ENCODE measurements at places on chromosomes 16 and 17.

DNA sequence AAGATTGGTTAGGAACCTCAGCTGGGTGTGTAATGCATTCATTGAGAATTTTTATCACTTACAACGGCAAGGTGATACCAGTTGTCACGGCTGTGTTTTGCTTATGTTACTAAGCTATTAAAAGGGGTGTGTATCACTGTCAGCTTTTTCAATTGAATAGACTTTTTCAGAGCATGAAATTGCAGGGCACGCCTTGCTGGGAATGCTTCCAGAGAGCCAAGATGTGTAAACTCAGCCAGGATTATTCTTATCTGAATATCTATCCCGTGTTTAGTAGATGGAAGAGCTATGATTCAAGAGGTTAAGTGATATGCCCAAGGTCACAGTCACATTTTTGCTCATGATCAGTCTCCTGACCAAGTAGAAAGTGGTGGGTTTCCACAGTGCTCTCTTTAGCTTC lies 6.6 kb upstream of the TEKT3 start:
- DNase-seq = no peak

- no peak for DNase-seq
Measured at GRCh38 chr17:40351359-40352236, 12.9 kb downstream of the GJD3 start.

DNA sequence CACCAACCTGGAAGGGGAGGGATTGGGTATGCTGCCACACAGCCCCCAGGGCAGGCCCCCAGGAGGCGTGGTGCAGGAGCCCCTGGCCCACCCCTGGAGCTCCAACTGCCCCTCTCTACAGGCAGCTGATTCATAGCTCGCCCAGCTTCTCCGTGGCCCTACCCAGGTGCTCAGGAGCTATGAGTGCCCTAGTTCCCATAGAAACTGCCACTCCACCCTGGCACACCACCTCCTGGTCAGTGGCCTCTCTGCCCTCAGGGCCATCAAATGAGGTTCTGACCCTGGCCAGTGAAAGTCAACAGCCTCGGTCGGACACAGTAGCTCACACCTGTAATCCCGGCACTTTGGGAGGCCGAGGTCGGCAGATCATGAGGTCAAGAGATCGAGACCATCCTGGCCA lies 18.0 kb downstream of the CNGB1 start:
- DNase-seq = no peak

DNA sequence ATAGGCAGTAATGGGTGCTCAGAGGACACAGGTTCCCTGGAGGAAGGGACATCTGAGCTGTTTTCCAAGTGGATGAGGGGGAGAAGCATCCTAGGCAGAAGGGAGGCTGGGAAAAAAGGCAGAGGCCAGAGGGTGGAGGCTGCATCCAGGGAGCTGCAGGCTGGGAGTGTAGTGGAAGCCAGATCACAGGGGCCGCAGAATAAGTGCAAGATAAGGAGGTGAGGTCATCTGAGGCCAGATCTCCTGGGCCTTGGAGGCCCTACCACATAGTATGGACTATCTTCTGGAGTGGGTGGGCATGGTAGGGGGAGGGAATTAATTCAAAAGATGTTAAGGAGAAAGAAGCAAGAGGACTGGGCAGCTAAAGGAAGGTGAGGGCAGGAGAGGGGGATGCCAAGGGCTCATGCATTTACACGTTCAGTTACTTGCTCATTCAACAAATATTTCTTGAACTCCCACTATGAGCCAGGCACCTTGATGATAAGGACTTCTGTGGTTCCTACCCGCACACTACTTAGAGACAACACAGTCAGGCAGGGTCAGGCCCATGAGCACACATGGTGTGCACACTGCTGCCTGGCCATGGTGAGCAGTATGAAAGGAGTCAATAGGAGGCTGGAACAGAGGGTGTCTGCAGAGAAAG lies 2.4 kb upstream of the RIPOR1 start:
- no peak for DNase-seq

- DNase-seq = no peak
Measured at GRCh38 chr17:73939806-73940205, 263.7 kb upstream of the RPL38 start.

GRCh38 chr17:47009759-47010594 lies 30.9 kb upstream of the RPRML start:
- no peak for DNase-seq

GRCh38 chr17:9828296-9829295 lies 2.9 kb downstream of the GLP2R start:
- DNase-seq = no peak

DNA sequence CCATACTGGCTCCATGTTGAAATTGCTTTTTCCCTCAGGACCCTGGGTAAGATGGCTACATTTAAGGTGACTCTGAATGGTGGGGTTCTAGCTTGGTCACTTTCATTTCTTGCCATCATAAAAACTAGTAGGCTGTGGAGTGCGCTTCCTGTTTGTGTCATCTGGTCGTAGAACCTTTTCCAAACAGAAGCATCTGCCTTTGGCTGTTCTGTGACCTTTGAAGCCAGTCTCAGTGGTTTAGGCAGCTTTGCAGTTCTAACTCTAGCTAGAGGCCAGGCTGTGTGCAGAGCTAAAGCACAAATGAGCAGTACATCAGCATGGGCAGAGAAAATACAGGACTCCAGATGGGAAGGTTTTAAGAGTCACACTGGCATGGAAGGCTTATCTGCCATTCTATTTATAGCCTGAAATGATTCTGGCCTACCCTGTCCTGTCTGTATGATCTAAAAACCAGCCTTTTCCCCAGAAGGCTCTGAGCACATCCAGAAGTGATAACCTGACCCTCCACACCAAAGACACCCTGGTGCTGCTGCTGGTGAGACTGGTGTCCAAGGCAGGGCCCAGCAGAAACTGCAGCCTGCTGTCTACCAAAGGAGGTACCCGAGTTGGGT lies 8.6 kb downstream of the ESRP2 start:
- DNase-seq = no peak

DNA sequence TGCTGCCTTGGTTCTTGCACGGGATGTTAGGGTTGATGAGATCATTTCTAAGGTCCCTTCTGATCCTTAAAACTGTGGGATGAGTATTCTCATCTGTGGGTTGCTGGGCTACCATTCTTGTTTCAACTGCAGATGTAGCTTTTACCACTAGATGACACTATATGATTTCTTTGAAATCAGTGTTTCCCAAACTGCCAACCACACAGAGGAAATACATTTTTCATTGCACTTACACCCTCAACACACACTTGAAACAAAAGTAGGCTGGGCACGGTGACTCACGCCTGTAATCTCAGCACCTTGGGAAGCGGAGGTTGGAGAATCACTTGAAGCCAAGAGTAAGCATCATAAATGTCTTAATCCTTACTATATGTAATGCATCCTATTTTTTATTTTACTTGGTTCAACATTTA lies 15.3 kb downstream of the LCMT1 start:
- DNase-seq = no peak

DNA sequence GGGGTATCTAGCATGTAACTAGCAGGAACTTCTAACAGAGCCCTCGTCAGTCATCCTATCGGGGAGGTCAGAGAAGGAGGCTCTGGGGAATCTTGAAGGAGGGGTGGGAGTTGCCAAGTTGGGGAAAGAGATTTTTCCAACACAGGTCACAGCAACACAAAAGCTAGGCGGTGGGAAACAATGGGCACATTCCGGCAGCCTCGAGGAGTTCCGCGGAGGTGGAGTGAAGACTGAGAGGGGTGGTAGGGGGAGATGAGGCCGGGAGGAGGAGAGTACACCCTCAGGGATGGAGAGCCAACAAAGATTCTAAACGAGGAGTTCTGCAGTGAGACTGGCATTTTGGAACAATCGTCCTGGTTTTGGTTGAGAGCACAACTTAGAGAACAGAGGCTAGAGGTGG lies 13.5 kb upstream of the CALB2 start:
- no peak for DNase-seq

GRCh38 chr16:12186774-12187335 lies 210.3 kb downstream of the SNX29 start:
- no peak for DNase-seq

GRCh38 chr16:68356249-68356918 lies 45.6 kb downstream of the PRMT7 start:
- DNase-seq = no peak

DNA sequence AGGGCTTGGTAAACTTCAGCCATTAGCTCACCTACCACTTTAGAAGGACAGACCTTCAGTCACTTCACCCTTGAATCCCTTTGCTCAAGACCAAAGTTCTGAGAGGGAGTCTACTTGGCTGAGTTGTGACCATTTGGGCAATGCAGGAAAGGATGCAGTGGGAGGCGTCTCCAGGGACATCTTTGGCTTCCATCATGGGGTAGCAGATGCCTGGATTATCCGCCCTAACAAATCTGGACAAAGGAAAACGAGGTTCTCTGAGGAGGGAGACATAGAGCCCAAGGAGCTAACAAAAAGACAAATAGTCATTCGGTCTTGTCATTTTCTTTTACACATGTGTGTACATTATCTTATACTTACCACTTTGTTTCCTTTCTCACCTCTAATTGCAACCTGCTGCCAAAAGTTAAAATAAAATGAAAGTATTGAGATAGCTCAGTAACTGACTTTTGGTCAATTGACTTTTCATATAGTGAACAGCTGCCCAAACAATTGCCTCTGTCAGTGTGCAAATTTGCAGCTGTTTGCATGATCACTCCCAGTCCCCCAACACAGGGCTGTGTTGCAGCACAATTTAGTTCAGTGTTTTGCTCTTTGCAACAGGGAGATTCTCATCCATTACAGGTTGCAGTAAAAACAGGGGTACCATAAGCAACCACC lies 108.9 kb upstream of the EEF2KMT start:
- DNase-seq = no peak

- DNase-seq = no peak
Measured at GRCh38 chr17:17351356-17351891, 48.3 kb downstream of the NT5M start.

GRCh38 chr17:43840814-43841213 lies 6.2 kb upstream of the CD300LG start:
- no peak for DNase-seq

GRCh38 chr16:51820176-51820575 lies 669.1 kb upstream of the SALL1 start:
- no peak for DNase-seq

DNA sequence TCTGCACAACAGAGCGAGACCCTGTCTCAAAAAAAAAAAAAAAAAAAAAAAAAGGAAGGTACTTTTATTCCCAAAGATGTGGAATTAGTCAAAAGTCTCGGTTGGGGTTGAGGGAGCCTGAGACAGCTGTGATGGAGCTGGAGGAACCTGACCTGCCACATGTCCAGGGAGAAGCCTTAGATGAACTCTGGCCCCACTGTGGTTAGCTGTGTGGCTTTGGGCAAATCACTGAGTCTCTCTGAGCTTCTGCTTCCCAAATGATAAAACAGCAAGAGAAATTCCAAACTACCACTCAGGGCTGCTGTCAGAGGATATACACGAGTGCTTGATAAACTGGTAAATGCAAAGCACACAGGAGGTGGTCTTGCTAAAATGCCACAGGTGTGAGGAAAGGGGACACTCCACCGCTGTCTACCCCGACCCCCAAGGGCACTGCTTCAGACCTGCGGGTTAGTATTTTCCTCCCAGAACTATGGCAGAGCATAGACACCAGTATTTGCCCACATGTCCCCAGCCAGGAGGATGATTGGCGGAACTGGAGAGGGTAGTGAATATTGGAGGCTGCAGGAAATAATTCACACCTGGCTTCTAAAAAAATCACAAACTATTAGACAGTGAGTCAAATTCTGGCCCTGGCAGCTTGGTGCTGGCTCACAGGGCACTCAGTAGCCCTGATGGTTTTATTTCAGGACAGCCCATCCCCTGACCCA lies 14.7 kb downstream of the DRC3 start:
- no peak for DNase-seq

GRCh38 chr16:25177831-25178688 lies 38.7 kb upstream of the AQP8 start:
- DNase-seq = no peak

DNA sequence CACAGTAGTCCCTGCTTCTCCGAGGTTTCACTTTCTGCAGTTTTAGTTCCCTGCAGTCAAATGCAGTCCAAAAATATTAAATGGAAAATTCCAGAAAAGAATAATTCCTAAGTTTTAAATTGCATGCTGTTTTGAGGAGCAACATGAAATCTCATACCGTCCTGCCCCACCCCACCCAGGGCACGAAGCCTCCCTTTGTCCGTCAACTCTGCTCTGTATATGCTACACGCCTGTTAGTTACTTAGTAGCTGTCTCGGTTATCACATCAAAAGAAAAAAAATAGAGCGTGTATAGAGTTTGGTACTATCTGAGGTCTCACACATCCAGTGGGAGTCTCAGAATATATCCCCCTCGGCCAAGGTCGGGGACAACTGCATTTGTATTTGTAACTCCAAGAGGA lies 129.4 kb upstream of the NOL11 start:
- DNase-seq = no peak

DNA sequence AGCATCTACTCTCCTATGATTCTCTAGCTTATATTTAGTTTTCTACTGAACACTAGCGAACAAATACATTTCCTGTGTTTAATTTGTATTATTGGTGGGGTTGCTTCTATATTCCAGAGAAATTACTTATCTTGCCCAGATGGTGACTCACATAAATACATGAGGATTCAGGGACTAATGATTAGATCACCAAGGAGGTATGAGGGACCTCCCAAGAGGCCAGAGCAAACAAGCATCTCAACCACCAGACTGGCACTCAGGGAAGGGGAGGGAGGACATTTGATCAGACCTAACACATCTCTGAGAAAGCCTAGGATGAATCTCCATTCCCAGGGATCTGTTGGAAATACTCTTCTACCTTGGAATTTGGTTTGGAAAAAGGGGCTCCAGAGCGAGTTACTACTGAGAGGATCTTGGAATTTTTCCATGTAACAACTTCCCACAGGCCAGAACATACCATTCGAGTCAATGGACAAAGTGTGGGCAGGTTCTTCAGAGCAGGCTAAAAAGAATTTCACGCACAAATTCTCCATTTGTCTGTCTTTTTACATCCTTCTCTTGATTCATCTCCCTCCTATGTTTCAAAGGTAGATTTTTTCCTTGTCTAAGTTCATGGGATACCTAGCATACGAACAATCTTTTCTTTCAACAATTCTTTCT lies 262.6 kb upstream of the MYOCD start:
- DNase-seq = no peak

GRCh38 chr16:23016368-23016767 lies 132.9 kb downstream of the USP31 start:
- DNase-seq = no peak

- peak; percentile 64 for DNase-seq
Measured at GRCh38 chr17:34579017-34579946, at the start of gene TMEM132E. TSS of gene TMEM132E (plus strand) at chr17:34579582. CDS start at chr17:34581077, 1,495 bp downstream.

DNA sequence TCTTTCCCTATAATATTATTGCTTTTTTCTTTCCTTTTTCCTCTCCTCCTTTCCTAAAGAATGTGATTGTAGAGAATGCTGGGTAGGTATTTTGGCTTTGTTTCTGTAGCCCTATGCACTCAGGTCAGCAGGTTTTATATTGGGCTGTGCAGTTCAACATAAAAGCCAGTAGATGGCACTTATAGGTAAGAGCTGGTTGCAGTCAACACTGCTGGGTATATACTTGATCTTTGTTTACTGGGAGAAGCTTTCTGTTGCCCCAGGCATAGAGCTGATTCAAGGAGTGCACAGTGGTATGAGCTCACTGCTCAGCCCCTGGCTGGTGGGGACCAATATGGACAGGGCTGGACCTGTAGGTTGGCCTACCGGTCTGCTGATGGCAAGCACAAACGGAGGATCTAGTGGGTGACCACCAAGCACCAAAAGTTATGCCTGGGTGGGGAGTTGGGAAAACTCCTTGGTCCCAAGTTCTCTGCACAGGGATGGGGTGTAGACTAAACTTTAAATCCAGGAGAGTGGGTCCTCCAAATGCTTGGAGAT lies 378.9 kb downstream of the PMP22 start:
- DNase-seq = no peak
